ENCODE measurements at places on chromosomes 6 and 20. TPM values are rescaled to one million over a fixed set of nuclear protein-coding genes. Genes with fewer than 3 reads are reported as not detected.

DNA sequence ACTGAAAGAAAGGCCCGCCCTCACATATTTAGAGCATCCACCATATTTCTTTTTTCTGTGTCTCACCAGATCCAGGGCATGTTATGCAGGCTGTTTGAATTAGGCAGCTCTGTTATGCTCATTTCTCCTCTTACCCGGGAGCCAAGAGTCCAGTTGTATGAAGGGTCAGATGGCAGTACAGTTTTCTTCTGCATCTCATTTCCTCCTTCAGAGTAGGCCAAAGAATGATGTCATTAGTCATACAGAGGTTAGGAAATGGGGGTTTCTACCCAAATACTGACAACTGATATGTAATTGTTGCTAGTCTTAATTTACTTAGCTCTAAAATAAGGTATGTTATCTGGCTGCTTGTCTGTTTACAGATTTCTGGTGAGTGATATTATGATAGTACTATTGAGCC, 130.8 kb downstream of the SOBP start:
- no peaks in the 10 kb centered on the region for H3K27me3 ChIP-seq
- H3K36me3 ChIP-seq: no peaks in the 10 kb centered on the region
- no peak overlapping the region for H3K4me3 ChIP-seq
- no peak for DNase-seq

DNA sequence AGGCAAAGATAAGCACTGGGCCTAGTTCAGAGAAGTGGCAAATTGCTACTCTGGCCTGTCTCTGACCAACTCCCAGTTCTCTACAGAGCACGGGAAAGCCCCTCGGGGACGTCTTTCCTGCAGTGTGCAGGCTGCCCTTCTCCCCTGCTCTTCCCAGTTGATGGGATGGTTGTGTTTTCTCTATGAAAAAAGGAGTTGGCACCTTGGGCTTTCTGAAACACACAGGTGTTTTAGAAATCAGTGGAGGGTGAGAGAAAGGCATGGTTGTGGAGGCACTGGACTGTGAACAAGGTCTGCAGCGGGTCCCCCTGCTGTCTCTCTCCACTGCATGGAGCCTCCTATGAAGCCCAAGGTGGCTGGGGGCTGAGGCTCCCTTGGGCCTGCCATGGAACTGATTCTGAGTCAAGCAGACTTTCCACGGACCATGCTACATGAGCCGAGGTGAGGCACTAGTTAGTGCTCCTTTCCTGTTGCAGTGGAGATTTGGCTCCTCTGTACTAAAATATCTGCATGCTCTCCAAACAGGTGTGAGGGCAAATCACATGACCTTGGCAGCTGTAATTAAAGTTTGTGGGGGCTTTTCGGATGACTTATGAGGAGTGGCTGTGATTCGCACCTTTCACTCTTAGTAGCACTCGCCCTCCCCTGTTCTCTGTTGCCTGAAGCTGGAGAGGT, 16.3 kb downstream of the GTSF1L start:
- peaks cover 3% of the 10 kb centered on the region for H3K4me1 ChIP-seq
- DNase-seq: no peak
- H3K36me3 ChIP-seq: peaks cover 3% of the 10 kb centered on the region
- no peak overlapping the region for H3K4me3 ChIP-seq
- H3K27ac ChIP-seq: no peak overlapping the region

- H3K4me1 ChIP-seq: no peaks in the 10 kb centered on the region
- no peak for DNase-seq
- H3K27ac ChIP-seq: no peak overlapping the region
- H3K27me3 ChIP-seq: no peaks in the 10 kb centered on the region
- no peak overlapping the region for H3K4me3 ChIP-seq
- no peaks in the 10 kb centered on the region for H3K36me3 ChIP-seq
Measured at GRCh38 chr6:130964808-130965604, 98.0 kb downstream of the EPB41L2 start.

Gene NR2E1
- not detected for polyA plus RNA-seq

Gene PSMB8
- 47.3 TPM for polyA plus RNA-seq

DNA sequence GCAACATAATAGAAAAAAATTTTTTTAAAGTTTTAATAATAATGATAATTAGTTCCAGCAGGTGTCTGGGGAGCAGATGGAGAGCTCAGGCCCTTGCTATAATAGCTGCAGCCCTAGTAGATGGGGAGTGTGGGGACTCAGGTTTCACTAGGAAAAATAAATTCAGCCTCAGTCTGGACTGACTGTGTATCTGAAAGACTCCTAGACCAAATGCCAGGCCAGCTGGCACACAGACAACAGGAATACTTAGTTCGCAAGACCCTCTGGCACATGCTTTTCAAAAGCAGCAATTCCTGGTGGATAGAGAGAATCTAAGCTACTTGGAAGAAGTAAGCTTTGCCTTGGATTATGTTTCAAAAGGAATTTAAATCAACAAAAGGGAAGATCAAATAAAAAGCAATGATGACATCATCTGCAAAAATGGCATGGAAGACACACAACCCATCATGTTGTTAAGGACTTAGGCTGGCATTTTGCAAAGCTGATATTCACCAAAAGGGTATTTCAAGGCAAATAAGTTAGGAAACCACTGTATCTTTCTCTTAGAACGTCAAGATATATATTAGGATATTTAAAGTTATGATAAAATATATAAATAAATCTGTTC, 107.8 kb downstream of the RNGTT start:
- no peaks in the 10 kb centered on the region for H3K36me3 ChIP-seq
- H3K27me3 ChIP-seq: no peaks in the 10 kb centered on the region
- no peak for DNase-seq
- H3K4me3 ChIP-seq: no peak overlapping the region

Gene PRR18
- 11.3 TPM for polyA plus RNA-seq

GRCh38 chr20:53873230-53873604, 197.2 kb downstream of the BCAS1 start:
- no peak overlapping the region for H3K27ac ChIP-seq
- H3K27me3 ChIP-seq: no peaks in the 10 kb centered on the region
- DNase-seq: no peak
- H3K4me1 ChIP-seq: peaks cover 37% of the 10 kb centered on the region
- H3K36me3 ChIP-seq: no peaks in the 10 kb centered on the region

Gene TEAD3
- polyA plus RNA-seq: 41.2 TPM

GRCh38 chr20:14785065-14785743, 447.8 kb upstream of the FLRT3 start:
- H3K4me3 ChIP-seq: no peak overlapping the region
- H3K36me3 ChIP-seq: no peaks in the 10 kb centered on the region
- no peaks in the 10 kb centered on the region for H3K27me3 ChIP-seq
- H3K27ac ChIP-seq: no peak overlapping the region

- DNase-seq: no peak
- no peaks in the 10 kb centered on the region for H3K36me3 ChIP-seq
- no peak overlapping the region for H3K27ac ChIP-seq
- H3K27me3 ChIP-seq: no peaks in the 10 kb centered on the region
Measured at GRCh38 chr6:142013287-142013686, 119.4 kb upstream of the GJE1 start.

- H3K4me1 ChIP-seq: no peaks in the 10 kb centered on the region
- no peaks in the 10 kb centered on the region for H3K36me3 ChIP-seq
- H3K27me3 ChIP-seq: no peaks in the 10 kb centered on the region
- DNase-seq: no peak
Measured at GRCh38 chr20:52268184-52268749, 76.7 kb upstream of the ZFP64 start.

DNA sequence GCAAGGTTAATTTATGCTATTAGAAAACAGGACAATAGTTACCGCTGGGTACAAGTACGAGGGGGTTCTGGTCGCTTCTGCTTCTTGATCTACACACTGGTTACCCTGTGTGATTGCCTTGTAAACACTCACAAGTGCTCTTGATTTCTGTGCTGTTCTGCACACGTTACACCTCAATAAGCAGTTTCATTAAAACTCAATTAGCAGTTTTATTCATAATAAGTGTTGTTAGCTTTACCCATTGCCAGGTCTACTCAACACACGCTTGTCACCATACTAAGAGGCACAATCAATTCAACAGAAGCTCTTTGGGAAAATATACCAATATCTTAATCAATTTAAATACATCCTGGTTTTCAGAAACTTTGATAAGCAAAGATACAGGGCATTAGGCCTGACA, 20.4 kb downstream of the BMP7 start:
- H3K4me1 ChIP-seq: no peaks in the 10 kb centered on the region
- H3K4me3 ChIP-seq: no peak overlapping the region
- H3K27ac ChIP-seq: no peak overlapping the region
- H3K27me3 ChIP-seq: no peaks in the 10 kb centered on the region

GRCh38 chr6:148443798-148444560, 101.3 kb downstream of the SASH1 start:
- no peaks in the 10 kb centered on the region for H3K4me1 ChIP-seq
- H3K4me3 ChIP-seq: no peak overlapping the region
- no peak overlapping the region for H3K27ac ChIP-seq
- no peaks in the 10 kb centered on the region for H3K27me3 ChIP-seq

DNA sequence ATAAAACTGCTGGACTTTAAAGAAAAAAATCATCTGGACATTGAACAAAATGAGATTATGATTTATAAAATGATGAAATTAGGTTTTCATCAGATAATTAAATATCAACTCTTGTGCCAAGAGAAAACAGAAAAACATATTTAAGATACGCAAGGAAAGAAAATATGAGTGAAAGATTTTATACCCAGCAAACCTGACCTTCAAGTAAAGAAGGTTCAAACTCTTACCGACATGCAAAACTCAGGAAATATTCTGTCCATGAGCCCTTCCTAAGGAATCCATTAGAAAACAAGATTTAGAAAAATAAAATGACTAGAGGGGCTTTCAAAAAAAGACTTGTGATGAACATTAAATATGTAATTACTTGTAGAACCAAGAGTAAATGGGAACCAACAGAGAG, 257.2 kb upstream of the ARID1B start:
- H3K4me1 ChIP-seq: no peaks in the 10 kb centered on the region
- DNase-seq: no peak
- H3K36me3 ChIP-seq: no peaks in the 10 kb centered on the region
- no peak overlapping the region for H3K27ac ChIP-seq

Gene MYLIP
- 41.1 TPM for polyA plus RNA-seq

Gene SNRPB2
- 78.6 TPM for polyA plus RNA-seq

Gene ZNF311
- polyA plus RNA-seq: 3.2 TPM

Gene CLPSL1
- not detected for polyA plus RNA-seq
